ENCODE measurements at places on chromosomes 6 and 20.

DNA sequence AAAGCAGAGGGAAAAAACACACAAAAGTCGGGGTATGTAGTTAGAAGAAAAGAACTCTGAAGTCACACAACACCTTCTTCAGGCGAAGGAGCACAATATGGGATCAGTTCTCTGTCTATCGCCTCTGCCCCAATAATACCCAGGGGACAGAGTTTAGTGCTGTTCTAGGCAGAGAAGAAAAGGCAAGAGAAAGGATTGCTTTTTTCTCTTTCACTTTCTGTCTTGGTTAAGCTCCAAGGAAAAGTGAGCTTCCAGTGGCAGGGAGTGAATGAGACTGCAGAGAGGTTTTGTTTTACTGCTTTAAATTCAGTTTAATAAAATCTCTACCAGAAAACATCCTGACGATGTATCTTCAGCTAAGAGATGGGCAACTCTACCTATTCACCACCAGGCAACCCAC lies 86.6 kb upstream of the STXBP5 start:
- DNase-seq = peak; percentile 20

GRCh38 chr6:13355999-13356785 lies 27.9 kb upstream of the TBC1D7 start:
- no peak for DNase-seq

DNA sequence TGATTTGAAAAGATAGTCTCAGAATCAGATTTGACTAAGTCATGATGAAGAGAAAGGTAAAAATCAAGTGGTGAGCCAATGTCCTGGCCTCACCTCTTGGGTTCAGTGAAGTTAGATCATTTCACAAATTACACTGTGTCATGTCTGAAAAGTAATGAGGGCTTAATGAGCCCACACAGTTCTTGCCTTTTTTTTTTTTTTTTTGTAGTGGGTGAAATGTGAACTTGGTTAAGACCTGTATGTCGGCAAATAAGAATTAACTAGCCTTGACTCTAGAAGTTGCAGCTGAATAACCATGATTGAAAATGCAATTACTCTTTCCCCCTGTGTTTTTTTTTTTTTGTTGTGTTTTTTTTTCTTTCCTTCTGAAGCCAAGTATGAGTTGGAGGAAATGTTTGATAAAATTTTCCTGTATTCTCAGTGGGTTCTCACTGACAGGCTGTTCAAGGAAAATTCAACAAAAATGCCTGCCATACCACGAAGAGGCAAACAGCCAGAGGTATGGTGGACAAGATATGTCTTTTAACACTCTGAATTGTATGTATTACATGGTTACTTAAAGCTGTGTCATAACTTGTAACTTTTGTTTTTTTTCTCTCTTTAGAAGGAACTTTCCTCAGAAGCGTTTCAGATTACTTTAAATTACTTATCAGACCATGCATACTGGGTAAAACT lies 135.2 kb upstream of the MLIP start:
- DNase-seq = no peak

DNA sequence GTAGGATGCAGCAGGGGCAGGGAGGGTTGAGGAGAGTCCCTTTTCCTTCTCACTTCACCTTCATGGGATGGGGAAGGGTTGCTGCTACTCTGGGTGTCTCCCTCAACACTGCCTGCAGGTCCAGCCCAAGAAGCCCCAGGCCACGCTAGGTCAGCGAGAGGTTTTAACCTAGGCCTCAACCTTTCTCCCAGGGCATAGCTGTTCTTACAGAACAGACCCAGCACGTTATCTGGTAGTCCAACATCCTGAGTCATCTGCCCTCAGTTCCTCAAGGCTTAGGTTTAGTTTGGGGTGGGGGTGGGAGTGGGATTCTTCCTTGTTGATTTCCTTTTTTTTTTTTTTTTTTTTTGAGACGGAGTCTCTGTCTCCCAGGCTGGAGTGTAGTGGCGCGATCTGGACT lies 15.8 kb downstream of the LRRC73 start:
- no peak for DNase-seq

DNA sequence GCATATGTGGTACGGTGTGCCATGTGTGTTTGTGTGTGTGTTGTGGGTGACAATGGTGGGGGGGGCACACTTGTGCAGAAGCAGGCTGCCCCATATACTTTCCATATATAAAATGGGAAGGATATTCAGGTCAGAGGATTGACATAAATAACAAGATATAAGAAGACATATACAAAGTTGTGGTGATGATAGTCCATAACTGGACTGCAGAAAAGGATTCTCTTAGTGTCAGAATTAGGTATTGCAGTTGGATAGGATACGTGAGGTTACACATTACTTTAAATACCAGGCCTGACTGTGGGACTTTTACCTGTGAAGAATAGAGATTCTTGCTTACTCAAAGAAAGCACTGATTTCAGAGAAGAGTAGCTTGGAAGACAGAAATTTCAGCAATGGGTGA lies 1260.3 kb downstream of the EPHA7 start:
- DNase-seq = no peak

DNA sequence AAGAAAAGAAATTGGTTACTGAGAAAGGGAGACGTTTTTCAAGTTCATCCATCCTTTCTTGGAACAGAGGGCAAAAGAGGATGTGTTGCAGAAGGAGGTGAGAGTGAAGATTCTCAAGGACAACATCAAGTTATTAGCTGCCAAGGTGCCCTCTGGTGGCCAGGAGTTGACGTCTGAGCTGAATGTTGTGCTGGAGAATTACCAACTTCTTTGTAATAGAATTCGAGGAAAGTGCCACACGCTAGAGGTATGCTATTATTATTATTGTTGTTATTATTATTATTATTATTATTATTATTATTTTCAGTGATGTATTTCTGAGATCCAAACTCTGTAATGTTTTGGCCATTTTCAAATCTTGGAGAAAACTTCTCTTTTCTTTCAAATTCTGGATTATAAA lies 197.0 kb downstream of the UTRN start:
- DNase-seq = peak; percentile 82

DNA sequence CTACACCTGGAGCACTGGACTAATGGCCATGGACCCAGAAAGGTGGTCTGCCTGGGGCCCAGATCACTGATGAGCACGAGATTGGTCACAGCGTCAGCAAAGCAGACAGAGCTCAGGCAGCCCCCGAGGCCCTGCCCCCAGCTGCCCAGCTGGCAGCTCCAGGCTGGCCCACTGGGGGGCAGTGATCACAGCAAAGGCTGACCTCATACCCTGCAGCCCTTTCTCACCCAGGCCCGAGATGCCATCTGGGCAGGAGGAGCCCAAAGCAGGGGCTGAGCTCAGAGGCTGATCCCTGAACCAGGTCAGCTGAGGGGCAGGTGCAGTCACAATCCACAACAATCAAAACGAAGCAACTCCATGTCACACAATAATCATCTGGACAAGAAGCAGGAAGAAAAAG lies 4.1 kb downstream of the MAP1LC3A start:
- DNase-seq = peak; percentile 60

GRCh38 chr6:19180348-19181072 lies 656.7 kb upstream of the ID4 start:
- peak; percentile 70 for DNase-seq

DNA sequence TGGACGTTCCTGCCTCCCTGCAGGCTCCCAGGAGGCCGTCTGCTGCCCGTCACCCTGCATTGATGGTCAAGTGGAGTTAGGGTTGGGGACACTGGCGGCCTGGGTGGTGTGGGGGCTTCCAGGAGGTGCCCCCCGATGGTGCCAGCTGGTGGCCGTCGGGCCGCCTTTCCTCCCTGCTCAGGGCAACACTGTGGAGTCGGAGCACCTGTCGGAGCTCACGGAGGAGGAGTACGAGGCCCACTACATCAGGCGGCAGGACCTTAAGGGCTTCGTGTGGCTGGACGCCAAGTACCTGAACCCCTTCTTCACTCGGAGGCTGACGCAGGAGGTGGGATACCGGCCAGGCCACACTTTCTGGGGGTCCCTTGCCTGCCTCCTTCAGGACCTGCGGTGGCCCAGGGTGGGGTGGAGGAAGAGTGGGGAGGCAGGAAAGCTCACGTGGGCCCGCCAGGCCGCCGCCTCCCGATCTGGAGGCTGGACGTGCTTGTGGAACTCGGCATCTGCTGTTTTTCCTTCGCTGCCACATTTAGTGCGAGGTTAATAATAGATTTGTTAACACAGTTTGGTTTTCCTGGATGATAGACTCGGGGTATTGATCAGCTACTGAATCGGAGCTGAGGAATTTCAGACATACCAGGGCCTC lies 28.6 kb downstream of the SPATA2 start:
- no peak for DNase-seq

DNA sequence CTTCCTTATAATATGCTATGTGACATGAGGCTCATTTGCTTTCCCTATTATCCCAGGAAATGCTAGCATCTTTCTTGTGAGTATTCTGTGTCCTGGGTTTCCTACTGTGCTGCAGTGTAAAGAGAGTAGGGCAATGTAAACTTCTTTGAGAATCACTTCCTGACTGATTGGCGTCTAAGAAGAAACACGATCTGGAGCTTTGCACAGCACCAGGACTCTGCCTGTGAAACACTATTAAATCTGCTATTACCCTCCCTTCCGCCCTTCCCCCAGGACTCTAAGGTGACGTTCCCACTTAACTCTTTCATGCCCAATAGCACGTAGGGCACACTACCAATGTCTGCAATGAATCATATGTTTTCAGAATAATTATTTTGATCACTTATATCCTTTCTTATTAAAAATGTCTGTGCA lies 607.3 kb upstream of the CITED2 start:
- DNase-seq = no peak

DNA sequence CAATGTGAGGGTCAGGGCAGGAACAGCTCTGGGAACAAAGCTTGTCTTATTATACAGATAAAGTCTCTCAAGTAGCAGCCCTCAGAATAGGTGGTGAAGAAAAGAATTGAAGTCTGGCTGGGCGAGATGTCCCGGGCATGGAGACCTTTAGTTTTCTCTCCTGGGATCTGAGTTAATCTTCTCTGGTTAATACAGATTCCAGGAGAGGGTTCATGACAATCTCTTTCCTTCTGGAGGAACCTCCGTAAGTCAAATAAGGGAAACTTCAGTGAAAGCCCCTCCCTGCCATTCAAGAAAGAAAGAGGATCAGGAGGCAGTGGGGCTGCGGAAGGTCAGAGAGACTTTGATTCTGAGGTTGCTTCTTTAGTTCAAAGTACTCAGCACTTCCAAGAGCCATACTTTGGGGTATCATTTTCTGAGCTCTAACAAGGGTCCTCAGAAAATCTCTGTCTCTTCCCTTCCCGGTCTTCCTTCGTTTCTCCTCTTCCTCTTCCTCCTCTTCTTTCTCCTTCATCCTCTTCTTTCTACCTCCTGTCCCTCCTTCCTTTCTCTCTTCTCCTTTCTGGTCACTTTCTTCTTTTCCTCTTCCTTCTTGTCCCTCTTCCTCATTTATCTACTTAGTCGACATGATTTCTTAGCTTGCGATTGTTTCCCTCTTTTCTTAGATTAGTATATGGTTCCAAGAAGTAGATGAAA lies 4.6 kb upstream of the ZNF184 start:
- DNase-seq = no peak

- no peak for DNase-seq
These were observed 16.1 kb upstream of the KIAA0408 start for GRCh38 chr6:127475135-127475822.

DNA sequence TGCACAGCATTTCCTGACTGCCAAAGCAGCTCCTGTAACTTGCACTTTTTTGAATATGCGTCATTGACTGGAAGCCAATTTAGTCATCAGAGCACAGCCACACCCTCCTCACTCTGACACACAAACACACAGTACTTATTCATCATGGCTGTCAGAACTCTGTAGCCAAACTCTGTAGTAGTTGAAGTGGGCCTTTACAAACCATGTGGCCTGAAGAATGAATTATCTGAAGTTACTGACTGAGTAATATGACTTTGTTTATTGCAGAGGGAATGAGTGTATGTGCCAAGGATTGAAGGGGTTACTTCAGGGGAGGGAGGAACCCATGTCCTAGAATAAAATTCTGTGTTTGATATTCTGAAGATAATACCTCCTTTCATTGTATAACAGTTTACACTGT lies 102.7 kb downstream of the FIG4 start:
- peak; percentile 82 for DNase-seq

DNA sequence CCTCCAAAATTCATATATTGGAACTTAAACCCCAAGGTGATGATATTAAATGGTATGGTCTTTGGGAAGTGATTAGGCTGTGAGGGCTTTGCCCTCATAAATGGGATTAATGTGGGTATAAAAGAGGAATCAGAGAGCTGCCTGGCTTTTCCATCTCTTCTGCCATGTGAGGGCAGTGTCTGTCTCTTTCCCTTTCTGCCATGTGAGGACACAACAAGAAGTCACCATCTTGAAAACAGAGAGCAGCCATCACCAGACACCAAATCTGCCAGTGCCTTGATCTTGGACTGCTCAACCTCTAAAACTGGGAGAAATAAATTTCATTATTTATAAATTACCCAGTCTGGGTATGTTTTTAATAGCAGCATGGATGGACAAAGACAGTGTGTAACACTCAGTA lies 263.0 kb downstream of the PAX1 start:
- no peak for DNase-seq

DNA sequence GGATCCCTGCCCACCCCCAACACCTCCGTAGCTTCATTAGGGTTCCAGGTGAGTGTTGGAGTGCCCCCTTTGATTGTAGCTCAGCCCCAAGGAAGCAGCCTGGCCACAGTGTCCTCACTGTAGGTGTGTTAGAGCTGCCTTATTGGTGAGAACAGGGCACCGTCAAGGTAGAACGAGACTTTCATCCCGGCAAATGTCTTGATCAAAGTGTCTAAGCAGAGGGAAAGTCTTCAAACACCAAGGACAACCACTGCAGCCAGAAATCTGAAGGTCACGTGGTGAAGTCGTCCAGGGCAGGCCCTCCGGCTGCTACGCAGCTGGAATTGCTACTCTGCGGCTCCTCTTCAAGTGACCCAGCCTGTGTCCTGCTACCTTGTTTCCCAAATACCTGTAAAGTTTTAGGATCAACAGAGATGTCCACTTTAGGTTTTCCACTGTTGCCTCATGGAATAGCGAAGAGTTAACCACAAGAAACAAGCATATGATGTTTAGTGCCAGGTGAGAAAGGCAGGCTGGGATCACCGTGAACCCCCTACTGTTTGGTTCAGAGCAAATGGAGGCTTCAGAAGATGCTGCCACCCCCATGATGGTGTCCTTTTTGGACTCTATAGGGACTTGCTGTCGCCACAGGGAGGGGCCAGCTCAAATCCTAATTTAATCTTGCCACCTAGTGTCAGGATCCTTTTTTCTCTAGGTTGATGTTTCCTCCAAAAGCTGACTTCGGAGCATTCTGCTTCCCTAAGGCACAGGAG lies 1.7 kb upstream of the DLL1 start:
- DNase-seq = no peak
